Chondrocyte (in vitro differentiated cells): ENCODE measurements at places on chromosomes 6 and 20.

GRCh38 chr6:106421496-106421895, 61.0 kb downstream of the CRYBG1 start:
- no peak for DNase-seq

DNA sequence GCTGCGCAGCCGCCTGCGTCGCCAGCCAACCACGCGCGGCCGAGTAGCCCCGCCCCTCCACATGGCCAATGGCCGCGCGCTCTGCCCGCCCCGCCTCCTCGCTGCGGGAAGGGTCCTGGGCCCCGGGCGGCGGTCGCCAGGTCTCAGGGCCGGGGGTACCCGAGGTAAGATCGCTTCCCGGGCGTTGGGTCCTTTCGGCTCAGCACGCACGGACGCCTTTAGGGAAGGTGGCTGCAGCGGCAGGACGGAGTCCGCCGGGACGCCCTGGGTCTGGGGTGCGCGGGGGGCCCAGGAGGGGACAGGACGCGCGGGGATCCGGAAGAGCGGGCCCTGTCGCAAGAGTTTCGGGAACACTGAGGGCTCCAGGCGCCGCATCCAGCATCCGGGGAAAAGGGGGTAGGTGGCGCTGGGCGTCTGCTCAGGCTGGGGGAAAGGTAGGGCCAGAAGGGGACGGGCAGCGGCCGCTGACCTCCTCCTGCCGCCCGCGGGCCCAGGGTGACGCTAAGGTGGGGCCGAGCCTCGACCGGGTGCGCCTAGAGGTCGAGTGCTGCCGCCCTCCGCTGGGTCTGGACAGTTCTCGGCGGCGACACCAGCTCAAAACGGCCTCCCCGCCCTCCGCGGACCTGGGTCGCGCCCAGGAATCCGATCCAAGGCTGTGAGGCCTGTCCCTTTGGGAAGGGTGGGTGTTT, at the start of gene MAVS:
Gene MAVS, plus strand, starts transcription at position 95 of the 689 bp plus-strand sequence. CDS start 7,791 bp downstream, outside the sequence.
- no peak for DNase-seq

DNA sequence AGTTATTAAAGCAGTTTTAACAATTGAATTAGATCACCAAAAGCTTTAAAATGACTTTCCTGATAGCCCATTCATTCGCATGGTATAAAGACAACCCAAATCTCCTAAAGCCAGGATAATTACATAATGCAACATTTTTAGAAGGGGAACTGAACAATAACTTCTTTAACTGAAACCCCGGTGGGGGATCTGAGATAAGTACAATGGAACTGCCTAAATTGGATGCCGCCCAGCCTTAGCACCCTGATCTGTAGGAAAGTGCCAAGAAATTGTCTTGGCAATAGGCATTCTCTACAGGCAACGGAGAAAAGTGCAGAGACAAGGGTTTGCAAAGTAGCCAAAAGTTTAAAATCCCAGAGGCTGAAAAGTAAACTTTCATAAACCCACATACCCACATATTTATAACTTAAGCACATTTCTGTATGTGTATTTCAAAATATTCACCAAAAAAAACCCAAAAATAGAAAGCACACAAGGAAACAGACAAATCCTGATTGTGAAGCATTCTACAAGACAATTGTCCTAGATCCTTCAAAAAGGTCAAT, 98.8 kb upstream of the BEND6 start:
- no peak for DNase-seq

DNA sequence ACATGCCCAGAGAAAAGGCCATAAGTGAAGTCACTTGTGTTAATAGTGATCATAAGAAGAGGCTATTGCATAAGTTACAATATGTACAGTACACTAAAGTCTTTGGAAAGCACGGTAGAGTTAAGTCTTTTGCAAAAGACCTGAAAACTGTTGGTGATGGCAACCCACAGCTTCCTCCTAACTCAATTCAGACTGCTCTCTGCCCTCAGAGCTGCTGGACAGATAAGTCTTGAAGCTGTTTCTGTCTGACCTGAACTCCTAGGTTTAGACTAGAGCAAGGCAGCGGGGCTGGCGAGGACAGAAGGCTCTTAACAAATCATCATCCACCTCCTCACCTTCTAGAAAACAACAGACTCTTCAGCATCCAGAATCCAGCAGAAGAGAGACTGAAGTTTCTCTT, 125.4 kb downstream of the CD24 start:
- DNase-seq: no peak

DNA sequence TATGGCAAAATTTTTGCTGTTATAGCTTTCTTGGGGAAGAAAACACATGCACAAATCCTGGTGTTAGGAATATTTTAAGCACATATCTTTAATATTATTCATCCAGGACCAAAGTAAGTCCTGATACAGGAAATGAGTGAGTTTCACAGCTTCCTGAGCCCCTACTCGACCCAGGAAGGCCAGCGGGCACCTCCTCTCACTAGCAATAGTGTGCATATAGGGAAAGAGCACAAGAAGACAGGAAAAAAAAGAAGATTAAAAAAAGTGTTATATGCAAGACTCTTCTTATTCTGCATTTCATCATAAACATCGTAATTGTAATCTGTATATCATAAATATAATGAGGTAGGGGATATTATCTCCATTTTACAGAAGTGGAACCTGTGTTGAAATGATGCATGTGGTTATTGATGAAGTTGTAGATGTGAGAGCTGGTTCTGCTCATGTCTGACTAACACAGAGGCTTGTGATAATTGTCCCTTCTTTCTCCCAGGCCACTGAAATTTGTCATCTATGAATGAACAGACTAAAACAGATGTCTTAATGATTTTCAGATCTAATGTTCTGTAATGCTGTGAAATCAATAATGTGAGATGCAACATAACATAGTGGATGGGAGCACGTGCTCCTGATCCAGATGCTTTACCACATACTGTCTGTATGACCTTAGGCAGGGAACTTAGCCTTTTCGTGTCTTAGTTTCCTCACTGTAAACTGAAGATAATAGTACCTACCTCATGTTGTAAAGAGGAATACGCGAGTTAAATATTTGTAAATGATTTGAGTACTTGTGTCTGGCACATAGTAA, 101.2 kb downstream of the MYO6 start:
- DNase-seq: no peak

- no peak for DNase-seq
Observed at GRCh38 chr6:117540670-117541069, 58.2 kb downstream of the DCBLD1 start.

DNA sequence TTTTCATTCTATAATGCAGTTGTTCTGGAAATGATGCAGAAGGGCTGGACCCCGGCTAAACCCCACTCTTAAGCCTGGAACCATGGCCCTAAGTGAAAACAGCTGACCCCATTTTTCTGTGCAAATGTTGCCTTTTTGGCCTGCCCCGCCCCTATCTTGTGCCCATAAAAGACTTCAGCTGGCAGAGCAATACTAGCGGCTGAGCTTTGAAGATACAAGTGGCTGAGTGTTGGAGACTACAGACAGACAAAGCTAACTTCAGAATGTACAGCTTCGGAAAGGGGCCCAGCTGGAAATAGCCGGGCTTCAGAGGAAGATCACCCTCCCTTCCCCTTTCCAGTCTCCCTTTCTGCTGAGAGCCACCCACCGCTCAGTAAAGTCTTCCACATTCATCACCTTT, 258.6 kb upstream of the SPTLC3 start:
- no peak for DNase-seq

DNA sequence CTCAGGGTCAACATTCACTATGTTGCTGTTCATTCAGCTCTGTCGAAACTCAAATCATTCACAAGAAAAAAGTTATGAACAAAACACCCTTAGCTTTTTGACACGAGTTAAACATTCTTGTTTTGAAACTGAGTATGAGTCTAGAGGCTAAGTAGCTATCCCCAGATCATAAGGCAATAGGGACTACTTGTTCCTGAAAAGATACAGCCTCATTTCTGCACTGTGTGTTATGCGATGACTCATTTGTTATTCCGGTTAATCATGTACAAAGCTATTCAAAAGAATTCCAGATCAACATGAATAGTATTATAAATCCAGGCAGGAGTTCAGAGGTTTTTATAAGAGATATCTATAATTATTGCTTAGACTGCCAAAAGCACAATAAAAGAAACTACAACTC, 908.0 kb downstream of the QKI start:
- DNase-seq: no peak

- DNase-seq: no peak
Observed at GRCh38 chr20:17723301-17723691, 23.5 kb downstream of the BANF2 start.

- no peak for DNase-seq
Observed at GRCh38 chr6:116431964-116432595, 29.1 kb upstream of the CALHM6 start.

DNA sequence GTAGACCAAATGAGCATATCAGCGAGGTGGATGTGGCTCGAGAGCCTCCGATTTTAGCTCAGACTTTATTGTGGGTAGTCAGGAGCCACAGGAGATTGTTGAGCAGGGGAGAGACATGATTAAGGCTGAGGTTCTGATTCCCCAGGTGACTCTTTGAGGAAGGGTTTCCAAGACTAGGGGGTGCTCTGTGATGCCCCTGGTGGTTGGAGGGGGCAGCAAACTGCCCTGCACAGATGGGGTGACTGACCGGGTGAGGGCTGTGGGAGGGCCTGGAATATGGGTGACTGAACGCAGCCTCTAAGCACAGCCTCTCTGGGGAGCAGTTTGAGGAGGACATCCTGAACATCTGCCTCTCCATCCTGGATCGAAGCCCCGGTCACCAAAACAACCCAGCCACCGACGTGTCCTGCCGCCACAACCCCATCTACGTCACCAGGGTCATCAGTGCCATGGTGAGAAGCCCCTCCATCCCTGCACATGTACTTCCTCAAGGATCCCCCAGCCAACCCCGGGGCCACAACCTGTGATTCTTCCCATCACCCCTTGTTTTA, 17.0 kb downstream of the TGM6 start:
- DNase-seq: no peak

DNA sequence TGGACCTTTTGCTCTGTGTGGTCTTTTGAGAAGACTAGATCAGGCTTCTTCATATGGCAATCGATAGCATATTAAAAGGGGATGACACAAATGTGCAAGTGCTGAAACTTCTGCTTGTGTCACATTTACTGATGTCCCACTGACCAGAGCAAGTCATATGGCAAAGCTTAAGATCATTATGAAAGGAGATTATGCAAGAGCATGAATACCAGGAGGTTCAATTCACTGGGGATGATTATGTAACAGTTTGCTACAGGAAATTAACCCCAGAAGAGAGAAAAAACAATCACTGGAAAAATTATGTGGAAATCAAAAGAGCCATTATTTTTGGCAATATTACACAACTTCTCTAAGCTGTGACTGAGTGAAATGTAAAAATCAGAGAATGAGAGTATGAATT, 13.7 kb upstream of the PRDM13 start:
- no peak for DNase-seq

DNA sequence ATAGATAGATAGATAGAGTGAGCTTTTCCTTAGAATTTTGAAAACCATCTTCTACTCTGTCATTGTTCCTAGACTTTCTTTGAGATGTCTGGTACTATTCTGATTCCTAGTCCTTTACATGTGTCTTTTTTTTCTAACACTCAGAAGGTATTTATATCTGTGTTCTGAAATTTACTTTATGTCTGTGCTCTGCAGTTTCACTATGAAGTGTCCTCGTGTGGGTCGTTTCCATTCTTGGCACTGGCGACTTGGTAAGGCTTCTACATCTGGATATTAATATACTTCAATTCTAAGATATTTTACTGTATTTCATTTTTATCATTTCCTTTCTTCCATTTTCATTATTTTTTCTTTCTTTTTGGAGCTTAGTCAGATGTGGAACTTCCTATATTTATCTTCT, 87.0 kb downstream of the FHL5 start:
- no peak for DNase-seq

GRCh38 chr20:62595491-62595890, 46.8 kb upstream of the SLCO4A1 start:
- DNase-seq: no peak

GRCh38 chr20:51727872-51728271, 40.3 kb downstream of the ATP9A start:
- DNase-seq: no peak

GRCh38 chr20:43778375-43778774, 51.6 kb upstream of the GTSF1L start:
- DNase-seq: no peak

- DNase-seq: no peak
Observed at GRCh38 chr6:93393554-93394074, 25.7 kb downstream of the EPHA7 start.

DNA sequence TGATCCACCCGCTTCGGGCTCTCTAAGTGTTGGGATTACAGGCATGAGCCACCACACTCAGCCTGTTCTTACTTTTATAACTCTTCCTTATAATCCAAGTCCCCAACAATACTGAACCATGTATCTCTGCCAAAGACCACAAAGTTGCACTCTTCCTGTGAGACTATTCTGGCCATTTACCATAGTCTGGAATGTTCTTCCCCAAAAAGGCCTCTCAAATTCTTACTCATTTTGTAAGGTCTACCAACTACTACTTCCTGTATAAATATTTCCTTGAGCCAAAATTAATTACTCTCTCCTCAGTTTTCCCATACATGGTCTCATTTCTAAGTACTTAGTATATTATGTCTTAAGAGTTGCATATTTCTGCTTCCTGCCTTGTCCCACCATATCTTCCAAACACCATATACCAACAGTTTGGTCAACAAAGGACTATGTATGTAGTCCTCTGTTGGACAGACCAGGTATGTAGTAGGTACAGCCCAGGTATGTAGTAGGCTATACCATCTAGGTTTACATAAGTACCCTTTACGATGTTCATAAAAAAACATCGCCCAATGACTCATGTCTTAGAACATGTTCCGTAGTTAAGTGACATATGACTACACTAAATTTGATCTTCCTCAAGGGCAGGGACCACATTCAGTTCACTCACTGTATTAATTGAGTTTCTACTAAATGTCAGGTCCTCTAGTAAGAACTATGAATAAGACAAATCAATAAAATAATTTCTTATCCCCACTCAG, 22.0 kb downstream of the RANBP9 start:
- no peak for DNase-seq

GRCh38 chr6:36252005-36252404, 17.9 kb upstream of the PNPLA1 start:
- DNase-seq: no peak

DNA sequence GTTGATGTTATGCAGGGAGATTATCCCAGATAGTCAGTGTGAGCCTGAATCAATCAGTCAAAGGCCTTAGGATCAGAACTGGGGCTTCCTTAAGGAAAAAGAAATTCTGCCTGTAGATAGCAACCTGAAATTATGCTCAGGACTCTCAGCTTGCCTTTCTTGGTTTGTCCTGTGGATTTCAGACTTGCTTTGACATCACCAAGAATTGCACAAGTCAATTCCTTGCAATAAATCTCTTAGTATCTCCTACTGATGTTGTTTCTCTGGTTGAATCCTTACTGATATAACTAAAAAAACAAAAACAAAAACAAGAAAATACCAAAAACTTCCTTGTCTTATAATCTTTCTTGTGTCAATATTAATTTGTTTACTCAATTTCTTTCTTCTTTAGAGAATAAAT, 258.9 kb upstream of the TCF21 start:
- no peak for DNase-seq

DNA sequence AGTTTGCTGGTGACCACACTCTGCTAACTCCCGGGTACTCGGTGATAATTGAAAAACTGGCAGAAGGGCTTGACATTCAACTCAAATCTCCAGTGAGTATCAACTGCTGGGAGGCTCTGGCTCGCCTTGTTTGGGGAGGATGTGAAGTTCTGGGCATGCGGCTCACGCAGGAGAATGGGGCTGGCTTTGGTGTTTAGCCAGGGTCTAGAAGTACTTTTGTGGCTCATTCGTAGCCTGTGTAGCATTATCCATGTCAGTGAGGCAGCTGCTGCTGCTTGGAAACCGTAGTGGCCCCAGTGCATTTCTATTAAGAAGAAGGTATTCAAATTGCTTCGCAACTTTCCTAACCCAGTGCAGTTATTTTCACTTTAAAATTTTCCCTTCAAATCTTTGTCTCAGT, 52.2 kb downstream of the KDM1B start:
- no peak for DNase-seq
